ENCODE measurements at places on chromosomes 1 and 21.

DNA sequence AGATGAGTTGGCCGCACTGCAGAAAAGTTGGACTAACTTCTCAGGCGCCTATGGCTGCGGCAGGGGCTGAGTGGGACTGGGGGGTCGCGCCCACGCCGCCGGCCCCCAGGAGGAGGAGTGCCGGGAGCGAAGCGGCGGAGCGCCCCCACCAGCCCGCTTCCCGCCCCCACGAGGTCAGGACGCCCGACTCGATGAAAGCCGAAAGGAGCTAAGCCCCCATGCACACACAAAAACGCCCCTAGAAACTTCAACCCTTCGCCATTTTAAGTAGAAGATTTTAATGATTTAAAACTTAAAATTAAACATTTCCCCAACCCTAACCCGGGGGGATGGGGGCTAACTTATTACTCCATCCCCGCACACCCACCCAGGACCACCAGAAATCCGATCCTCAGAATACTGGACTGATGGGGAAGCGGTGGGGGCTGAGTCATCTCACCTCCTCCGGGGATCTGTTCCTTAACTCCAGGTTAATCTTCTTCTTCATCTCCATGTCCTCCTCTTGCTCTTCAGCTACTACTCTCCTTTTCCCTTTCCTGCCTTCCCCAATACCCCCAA is 539 bp downstream of the ANP32E start:
- peak; percentile 44 for DNase-seq

DNA sequence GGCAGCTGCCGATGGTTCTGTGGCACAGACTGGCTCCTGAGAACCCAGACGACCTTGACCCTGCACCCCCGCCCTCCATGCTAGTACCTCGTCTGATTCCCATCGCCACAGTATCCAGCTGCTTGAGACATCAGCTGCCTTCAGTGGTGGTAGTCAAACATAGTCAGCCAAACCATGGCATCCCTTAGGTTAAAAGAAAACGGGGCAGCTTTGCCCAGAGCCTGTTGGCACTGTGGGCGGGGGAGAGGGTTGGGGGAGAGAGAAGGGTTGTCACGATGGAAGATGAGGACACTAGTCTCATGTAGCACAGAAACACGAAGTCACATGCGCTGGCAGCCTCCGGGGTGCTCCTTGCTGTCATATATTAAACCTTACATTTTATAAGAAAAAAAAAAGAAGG is 961 bp upstream of the TDRD5 start:
- no peak for DNase-seq

- peak; percentile 27 for DNase-seq
Measured at GRCh38 chr1:6025269-6026094, 20.2 kb upstream of the KCNAB2 start.

DNA sequence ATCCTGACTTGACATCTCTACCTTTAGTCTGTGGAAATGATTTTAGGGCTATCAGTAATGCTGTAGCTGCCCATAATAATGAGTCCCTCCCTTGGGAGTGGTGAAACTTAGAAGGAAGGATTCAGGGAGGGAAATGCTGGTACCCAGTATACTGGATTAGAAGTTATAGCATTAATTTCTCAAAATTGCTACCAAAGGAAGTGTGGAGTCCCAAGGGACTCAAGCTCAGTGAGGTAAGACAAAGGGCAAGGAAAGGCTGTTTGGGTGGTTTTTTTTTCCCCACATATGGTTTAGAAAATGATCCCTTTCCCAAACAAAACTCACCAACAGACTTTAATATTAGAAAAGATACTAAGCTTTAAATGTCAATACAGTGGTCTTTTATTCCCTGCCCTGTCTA is 99.9 kb downstream of the CD247 start:
- DNase-seq: no peak

DNA sequence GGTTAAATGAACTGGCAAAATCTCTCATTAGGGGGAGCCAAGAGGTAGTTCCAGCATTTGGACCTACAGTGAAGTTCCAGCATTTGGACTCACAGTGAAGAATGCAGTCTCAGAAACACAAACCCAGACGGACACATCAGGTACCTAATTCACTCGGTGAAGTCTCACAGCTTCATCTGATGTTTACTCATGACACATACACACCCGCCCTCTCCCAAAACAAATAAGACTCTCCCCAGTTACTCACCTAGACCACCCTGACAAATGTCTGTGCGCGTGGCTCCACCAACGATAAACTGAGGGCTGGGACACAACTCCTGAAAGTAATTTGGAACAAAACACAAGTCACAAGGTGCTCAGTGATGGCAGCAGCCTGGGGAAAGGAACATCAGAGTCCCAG is 11.4 kb downstream of the CAPN8 start:
- DNase-seq: no peak

DNA sequence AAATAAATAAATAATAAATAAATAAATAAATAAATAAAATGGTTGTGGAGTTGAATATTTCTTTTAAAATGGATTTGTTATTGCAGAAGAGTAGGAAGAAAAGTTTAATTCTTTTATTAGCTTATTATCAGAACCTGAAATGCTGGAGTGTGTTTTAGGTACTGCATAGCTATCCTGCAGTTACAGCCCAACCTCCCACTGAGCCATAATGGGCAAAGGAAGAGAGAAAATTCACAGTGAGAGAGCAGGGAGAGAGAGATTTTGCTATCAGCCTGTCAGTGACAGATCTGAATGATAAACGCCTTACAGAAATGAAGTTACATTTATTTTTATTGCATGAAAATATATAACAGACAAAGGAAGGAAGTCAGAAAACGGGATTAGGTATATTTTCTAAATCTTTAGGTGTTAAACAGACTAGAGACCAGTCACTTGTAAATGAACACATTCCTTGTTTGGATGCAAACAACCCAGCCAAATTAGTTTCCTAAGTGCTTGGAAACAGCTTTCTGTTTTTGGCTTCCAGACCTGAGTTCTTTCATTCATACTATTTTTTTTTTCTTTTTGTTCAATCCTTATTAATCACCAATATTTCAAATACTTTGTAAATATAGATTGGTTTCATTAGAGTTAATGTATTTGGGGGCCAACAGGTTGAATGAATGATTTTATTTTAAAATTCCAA is 425.3 kb downstream of the USP25 start:
- DNase-seq: no peak

GRCh38 chr1:201719812-201720521 is 109.0 kb upstream of the IPO9 start:
- DNase-seq: no peak

- DNase-seq: peak; percentile 57
Measured at GRCh38 chr1:28062806-28063205, 25.6 kb downstream of the EYA3 start.

DNA sequence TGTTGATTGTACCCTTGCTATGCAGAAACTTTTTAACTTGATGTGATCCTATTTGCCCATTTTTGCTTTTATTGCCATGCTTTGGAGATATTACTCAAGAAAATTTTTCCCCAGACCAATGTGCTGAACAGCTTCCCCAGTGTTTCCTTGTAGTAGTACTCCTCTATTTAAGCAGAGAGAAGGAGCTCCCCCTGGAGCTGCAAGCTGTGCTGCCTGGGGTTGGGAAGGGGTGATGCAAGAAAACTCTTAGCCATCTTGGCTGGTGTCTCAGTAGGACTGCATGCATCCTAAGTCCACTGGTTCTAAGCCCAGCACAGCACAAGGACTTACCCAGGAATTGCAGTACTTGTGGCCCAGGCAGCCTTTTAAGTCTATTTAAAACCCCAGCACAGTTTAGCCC is 121.6 kb downstream of the NTMT2 start:
- no peak for DNase-seq

DNA sequence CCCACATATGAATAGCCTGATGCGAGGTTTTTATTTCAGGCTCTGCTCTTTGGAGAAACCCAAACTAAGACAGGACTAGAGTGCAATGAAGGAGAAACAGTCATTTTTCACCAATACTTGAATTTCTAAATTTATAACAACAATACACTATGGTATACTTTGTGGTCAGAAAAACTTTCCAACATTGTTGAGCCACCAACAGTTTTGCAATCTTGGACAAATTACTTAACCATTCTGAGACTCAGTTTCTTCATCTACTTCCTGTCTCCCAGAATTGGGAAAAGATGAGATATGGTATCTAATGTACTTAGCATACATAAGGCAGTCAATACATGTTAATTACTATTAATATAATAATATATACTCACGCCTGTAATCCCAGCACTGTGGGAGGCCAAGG is 519.8 kb upstream of the PLXNA2 start:
- DNase-seq: no peak

Data from CD4-positive, alpha-beta T cell treated with Interleukin-17A for 4 hours (primary cell).